ENCODE measurements at places on chromosomes 13 and 19.

- peak; percentile 91 for DNase-seq
Measured at GRCh38 chr19:57350877-57351805, at the start of gene ZNF304. Gene ZNF304 (plus strand): TSS chr19:57351271. CDS start chr19:57351665, 394 bp downstream.

DNA sequence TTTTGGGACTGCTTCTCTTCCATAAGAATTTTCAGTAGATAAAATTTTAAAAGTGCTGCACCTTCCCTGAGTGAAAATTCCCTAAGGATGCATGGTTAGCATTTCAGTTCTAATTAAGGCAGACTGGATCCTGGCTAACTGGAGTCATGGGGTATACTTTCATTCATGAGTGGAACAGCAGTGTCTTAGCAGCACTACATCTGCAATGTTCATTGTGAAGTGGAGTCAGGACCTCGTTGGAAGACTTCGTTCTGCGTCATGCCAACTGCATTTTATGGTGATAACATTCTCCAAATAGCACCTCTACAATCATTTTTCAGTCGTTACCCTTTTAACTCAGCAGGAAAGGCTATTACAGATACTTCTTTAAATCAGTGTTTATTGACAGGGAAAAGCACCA is 25.5 kb downstream of the PHF11 start:
- DNase-seq = no peak

GRCh38 chr19:55471266-55471665 is 5.2 kb upstream of the ZNF628 start:
- no peak for DNase-seq

- DNase-seq = no peak
Measured at GRCh38 chr13:58804832-58805231, 1173.3 kb downstream of the PCDH17 start.

GRCh38 chr13:98181111-98181815 is 4.2 kb upstream of the RNF113B start:
- DNase-seq = no peak

GRCh38 chr13:92218615-92219014 is 820.2 kb downstream of the GPC5 start:
- no peak for DNase-seq

DNA sequence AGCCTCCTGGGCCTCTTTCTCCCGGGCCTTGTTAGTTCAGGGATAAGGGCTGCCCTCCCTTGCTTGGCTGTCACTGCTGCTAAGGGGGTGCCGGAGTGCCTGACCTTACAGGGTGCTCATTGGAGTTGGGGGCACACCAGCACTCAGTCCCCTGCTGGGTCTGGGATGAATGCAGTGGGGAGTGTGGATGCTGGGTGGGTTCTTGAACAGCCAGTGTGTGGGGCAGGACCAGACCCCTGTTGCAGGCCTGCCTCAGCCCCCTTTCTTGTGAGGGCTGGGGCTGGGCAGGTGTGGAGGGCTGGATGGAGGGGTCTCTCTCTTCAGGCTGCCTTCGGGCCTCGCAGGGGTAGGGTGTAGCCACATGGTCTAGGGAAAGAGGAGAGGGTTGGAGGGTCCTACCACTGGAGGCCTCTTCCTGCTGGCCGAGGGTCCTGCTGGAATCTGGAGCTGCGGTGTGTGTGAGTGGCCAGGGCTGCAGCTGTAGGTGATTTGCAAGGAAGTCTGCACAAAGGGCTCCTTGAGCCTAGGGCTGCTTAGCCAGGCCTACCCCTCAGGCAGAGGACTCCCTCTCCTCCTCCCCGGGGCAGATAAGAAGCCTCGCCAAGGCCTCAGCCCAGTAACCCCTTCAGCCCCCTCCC is 3.2 kb downstream of the CEBPA start:
- DNase-seq = no peak

- no peak for DNase-seq
Measured at GRCh38 chr19:10998045-10998533, 37.3 kb downstream of the SMARCA4 start.

DNA sequence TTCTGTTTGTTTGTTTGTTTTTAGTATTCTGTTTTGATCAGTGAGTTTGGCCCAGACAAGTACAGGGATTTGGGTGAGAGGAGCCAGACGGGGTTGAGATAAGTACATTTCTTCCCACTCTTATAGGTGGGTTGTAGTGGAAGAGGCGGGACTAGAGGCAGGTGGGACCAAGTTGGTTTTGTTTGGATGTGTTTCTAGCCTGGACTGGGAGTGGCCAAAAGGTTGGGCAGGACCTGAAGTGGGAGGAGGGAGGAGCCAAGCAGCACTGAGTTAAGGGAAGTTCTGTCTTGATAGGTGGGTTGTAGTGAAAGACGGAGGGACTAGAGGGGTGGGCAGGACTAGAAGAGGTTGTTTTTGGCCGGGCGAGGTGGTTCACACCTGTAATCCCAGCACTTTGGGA is 9.0 kb downstream of the DNASE2 start:
- DNase-seq = no peak

DNA sequence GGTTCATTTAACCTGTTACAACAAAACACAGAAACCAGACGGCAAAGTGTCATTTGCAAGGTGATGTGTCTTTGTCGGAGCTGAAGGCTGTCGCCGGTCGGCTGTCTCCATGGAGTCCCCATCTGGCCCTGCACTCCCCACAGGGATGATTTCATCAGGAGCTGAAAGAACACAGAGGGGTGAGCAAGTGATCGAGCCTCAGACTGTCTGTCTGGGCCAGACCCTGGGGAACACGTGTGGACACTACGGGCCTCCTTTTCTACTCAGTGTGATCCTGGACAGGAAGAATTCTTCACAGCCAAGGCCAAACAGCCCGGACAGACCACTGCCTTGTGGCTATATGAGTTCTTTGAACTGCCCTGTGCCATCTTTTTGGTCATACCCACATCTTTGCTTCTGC is 85.1 kb downstream of the RNASEH2B start:
- DNase-seq = no peak

GRCh38 chr13:110981379-110981778 is 66.5 kb upstream of the ANKRD10 start:
- no peak for DNase-seq

GRCh38 chr13:87810391-87810801 is 139.2 kb downstream of the SLITRK5 start:
- DNase-seq = no peak

DNA sequence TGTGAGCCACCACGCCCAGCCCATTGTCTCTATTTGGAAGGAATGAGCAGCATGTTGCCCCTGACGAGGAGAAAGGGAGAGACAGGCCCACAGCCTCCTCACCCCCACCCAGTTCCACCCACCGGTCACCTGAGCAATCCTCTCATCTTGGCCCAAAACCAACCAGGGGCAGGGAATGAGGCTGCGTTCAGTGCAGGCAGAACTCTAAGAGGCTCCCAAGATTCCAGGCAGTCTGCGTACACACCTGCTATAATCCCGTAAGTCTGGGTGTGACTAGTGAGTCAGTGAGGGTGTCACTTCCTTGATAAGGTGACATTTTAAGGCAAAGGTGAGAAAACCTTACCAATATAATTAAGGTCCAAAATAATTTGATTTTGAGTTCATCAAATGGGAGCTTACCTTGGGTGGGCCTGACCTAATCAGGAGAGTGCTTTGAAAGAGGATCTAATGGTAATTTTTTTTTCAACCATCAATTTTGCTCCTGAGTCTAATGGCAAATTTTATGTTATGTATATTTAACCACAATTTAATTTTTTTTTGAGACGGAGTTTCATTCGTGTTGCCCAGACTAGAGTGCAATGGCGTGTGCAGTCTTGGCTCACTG is 26.9 kb upstream of the KLF2 start:
- no peak for DNase-seq

DNA sequence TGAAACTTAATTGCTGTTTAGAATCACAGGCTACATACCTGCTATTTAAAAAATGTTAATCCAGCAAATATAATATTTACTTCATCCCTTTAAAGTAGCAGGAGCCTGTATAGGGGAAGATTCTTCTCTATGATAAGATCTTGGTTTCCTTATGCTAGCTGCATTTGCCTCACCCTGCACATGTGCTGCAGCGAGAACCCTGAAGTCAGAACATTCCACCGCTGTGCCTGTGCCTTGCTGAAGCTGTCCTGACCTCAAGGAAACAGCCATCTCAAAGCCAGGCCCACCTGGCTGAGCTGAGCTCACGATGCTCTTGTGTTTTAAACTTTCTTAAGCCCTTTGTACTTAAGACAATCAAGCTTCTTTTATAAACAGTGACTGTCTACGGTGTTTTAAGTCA is 355.0 kb upstream of the PCDH20 start:
- DNase-seq = no peak

GRCh38 chr13:104953588-104953987 is 1581.9 kb downstream of the EFNB2 start:
- no peak for DNase-seq

GRCh38 chr13:46039411-46040182 is 12.9 kb downstream of the ZC3H13 start:
- no peak for DNase-seq

DNA sequence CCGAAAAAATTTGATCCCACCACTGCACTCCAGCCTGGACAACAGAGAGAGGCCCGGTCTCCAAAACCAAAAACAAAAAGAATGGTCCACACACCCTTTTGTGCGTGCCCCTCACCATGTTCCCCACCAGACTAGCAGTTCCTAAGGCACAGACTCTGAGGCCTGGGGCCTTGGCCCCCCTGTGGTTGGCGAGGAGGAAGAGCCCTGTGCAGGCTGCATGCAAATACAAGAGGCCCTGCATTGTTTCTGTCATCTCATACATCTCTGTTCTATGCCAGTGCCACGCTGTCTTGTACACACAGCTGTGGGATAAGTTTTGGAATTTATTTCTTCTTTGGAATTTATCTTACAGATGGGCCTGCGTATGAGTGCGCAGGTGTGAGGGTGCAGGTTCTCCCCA is 4.7 kb upstream of the YJEFN3 start:
- DNase-seq = no peak

DNA sequence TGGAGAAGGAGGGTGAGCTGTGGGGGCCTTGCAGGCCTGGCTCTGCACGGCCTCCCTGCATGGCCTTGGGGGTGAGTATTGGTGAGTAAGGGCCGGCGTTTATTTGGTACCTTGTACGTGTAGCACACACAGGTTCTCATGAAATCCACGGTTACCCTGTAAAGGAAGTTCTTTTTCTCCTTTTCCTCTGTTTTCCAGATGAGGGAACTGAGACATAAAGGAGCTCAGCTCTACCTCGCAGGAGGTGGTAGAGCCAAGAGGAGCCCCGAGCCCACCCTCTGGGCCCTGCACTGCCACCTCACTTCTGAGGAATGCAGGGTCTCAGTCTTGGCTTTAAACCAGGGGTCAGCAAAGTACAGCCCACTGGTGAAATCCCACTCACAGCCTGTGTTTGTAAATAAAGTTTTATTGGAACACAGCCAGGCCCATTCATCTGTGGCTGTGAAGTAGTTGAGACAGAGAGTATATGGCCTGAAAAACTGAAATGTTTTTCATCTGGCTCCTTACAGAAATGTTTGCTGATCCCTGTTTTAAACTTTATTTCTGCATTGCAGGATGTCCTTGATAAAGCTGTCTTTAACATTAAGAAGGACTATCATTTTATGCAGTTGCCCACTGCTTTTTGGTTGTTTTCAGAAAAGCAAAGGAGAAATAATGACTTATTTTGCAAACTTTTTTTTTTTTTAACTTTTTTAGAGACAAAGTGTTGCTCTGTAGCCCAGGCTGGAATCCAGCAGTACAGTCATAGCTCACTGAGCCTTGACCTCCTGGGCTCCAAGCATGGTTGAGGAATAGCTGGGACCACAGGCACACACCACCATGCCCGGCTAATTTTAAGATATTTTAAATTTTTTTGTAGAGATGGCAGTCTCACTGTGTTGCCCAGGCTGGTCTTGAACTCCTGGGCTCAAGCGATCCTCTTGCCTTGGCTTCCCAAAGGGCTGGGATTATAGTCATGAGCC is 6.4 kb downstream of the EPN1 start:
- no peak for DNase-seq

DNA sequence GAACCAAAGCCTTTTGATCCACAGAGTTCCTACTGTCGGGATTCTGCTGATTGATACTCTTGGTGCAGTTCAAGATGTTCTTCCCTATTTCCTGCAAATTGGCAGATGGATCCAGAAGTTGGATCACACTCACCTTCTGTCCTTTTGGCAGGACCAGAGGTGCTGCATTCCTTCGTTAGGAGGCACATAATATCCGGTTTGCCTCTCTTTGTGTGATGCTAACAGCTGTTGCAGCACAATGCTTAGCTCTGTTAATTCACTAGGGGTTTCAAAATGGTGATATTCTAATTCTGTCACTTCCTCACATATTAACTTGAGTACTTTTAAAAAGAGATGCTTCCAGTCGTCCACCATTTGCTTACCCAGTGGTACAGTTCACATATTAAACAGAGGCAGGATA is 15.2 kb upstream of the CHST8 start:
- DNase-seq = no peak

DNA sequence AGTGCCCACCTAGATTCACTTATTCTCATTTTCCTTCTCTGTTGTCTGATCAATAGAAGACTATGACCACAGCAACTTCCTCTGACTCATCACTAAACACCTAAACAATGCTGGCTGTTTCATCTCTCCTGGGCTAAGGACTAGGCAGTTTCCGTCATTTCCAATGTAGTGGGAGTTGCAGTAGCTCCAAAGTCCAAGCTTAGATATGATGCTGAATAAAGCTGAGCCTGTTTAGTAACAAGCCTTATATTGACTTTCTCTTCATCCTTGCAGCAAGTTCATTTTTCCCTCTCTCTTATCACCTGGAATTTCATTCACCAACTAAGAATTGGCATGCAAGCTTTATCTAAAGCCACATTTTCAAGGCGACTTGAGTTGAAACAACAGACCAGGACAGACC is 53.5 kb upstream of the PCDH9 start:
- no peak for DNase-seq

DNA sequence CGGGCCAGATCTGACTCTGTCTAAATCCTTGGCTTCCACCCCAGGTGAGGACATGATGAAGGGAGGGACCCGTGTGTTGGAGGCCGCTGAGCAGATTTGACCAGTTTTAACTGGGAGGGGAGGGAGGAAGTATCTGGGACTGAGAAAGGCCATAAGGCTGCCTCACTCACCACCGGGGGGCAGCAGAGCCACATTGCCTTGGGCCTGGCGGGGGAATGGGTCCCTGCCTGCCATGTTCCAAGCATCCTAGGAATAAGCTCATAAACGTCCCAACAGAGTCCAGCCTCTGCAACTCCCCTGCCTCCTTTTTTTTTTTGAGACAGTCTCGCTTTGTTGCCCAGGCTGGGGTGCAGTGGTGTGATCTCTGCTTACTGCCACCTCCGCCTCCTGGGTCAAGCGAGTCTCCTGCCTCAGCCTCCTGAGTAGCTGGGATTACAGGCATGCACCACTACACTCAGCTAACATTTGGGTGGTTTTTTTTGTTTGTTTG is 15.5 kb downstream of the MAST3 start:
- peak; percentile 80 for DNase-seq

- DNase-seq = no peak
Measured at GRCh38 chr13:113090806-113091205, 14.8 kb upstream of the F7 start.

DNA sequence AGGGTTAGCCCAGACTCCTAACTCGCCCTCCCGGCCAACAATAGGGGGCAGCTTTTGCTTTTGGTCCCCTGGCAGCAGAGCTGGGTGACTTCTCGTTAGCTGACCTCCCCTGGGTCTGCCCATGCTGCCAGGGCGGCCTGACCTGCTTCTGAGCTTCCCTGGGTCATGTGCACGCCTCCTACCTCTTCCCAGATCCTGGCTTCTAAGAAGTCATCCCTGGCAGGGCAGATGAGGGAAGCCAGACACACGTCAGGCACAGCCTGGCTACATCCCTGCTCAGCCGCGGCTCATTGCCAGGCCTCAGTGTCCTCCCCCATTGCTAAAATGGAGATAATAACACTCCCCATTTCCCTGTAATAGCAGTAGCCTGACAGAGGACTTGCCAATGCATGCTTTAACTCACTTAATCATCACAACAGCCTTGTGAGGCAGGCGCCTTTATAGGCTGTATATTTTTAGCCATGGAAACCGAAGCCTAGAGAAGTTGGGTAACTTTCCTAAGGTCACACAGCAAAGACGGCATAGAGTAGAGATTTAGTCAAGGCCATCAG is 2.1 kb downstream of the KCNK6 start:
- no peak for DNase-seq

Measured in activated CD4-positive, alpha-beta T cell treated with anti-CD3 and anti-CD28 coated beads, Interleukin-2, amount 50 U/mL, for 16 hours (primary cell).